CD4-positive, alpha-beta T cell (primary cell): ENCODE measurements at places on chromosomes 4 and X.

DNA sequence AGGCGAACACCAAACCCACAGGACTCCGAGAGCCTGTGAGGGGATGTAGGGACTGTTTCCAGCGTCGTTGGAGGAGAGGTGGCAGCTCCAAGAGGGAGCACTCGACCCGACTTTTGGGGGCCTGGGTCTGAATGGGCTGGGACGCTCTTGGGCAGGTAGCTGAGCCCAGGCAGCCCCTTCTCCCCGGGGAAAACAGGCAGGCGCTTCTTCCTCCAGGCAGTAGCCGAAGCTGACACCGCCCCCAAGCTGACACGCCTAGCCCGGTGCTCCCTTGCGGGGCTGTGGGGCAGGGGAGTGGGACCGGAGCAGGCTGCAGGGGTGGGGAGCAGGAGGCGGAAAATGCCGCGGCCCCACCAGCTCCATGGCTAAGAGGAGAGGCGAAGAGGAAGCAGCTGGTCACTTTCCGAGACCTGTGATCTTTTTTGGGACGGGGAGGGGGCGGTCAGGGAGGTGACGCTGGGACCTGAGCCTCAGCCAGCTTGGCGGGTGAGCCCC, 4.2 kb downstream of the NKX1-1 start:
- DNase-seq, result no peak

DNA sequence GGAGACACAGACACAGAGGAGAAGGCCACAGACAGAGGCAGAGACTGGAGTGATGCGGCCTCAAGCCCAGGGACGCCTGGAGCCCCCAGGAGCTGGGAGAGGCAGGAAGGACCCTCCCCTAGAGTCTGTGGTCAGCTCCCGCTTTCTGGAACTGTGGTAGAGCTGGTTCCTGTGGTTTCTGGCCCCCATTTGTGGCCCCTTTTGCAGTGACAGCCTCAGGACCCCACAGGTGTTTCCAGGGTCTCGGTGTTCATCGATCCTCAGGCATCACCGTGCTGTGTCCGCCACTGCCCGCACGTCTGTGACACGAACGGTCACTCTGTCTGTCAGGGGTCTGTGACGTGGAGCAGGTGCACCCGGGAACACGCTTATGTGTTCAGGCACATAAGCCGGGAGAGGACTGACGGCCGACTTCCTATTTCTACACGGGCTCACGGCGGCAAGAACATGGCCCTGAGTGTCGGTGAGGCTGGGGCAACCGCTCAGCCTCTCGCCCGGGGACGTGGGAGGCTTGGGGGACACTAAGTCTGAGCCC, 7.9 kb downstream of the GTPBP6 start:
- DNase-seq, result no peak

GRCh38 chrX:122238801-122239200, 945.3 kb upstream of the GRIA3 start:
- no peak for DNase-seq

DNA sequence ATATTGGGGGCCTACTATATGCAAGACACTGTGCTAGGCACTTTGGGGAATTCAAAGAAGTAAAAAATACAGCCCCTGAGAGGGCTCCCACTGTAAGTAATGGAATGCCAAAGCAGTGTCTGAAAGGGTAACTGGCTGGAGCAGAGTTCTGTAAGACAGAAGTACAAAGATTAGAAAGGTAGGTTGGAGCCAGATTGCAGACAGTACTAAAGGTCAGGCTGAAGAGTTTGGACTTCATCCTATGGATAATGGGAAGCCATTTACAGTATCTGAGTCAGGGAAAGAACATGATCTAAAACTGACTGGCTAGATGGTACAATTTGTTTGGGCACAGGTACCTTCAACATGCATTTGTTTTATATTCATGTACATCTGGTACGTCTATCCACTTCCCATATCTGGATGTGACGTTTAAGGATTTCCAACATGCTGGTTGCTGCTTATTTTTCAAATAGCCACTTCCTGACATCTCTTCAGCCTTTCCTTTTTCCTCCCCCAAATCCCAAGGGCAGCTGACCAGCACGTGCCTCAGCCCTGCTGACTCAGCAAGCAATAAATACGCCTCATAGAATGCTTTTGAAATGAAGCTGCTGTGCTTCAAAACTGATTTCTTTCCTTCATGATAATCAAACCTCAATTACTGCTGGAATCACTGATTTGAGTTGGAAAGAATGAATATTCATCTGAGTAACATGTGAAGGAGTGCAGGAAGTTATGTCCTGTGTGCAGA, 9.5 kb downstream of the ENOX2 start:
- DNase-seq, result no peak

- no peak for DNase-seq
Observed at GRCh38 chrX:63186137-63186536, 165.0 kb downstream of the SPIN4 start.
